ENCODE measurements at places on chromosomes 16 and 17.
A peak's percentile ranks its signal among the peaks of the same experiment; 100 is the strongest.

- no peak overlapping the region for H3K27ac ChIP-seq
- peak; percentile 51 for DNase-seq
- no peak overlapping the region for H3K4me3 ChIP-seq
- H3K36me3 ChIP-seq = no peaks in the 10 kb centered on the region
- no peaks in the 10 kb centered on the region for H3K27me3 ChIP-seq
These were observed 2.6 kb downstream of the CAMKK1 start for GRCh38 chr17:3890082-3890877.

- peaks cover 15% of the 10 kb centered on the region for H3K36me3 ChIP-seq
- no peak overlapping the region for H3K4me3 ChIP-seq
- H3K27ac ChIP-seq = no peak overlapping the region
- H3K4me1 ChIP-seq = peaks cover 2% of the 10 kb centered on the region
- DNase-seq = peak; percentile 38
These were observed 111.7 kb downstream of the MAP2K6 start for GRCh38 chr17:69525920-69526841.

GRCh38 chr16:82439678-82440293, 187.0 kb upstream of the CDH13 start:
- no peak overlapping the region for H3K4me3 ChIP-seq
- H3K27ac ChIP-seq = no peak overlapping the region
- DNase-seq = peak; percentile 5
- peaks cover 11% of the 10 kb centered on the region for H3K27me3 ChIP-seq

- H3K4me3 ChIP-seq = no peak overlapping the region
- peak; percentile 5 for DNase-seq
These were observed 59.3 kb downstream of the ASIC2 start for GRCh38 chr17:33233811-33234177.
